ENCODE measurements at places on chromosomes 5 and 9.
A peak's percentile ranks its signal among the peaks of the same experiment; 100 is the strongest.

GRCh38 chr5:135062216-135063055, 28.4 kb upstream of the PITX1 start:
- no peak for DNase-seq

GRCh38 chr5:152534641-152535040, 129.6 kb upstream of the NMUR2 start:
- no peak for DNase-seq

DNA sequence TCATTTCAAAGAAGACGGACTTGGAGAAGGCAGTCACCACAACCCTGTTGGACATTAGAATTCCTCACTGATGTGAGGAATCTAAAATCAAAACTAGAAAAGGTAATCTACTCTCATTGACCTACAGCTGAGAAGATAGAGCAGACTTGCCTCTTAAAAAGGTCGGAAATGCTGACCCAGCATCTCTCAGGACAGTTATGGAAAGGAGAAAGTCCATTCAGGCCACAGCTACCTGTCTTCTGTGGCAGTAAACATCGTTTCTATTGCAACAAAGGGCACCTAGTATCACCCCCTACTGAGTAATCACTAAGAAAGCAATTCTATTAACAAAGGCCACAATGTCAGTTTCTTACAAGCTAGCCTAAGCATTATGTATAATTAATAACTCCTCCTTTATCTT, 601.7 kb downstream of the PRELID2 start:
- DNase-seq = no peak

- no peak for DNase-seq
These were observed 192.9 kb downstream of the RAB3C start for GRCh38 chr5:58775701-58776262.

GRCh38 chr5:15391704-15392397, 108.1 kb upstream of the FBXL7 start:
- DNase-seq = no peak

DNA sequence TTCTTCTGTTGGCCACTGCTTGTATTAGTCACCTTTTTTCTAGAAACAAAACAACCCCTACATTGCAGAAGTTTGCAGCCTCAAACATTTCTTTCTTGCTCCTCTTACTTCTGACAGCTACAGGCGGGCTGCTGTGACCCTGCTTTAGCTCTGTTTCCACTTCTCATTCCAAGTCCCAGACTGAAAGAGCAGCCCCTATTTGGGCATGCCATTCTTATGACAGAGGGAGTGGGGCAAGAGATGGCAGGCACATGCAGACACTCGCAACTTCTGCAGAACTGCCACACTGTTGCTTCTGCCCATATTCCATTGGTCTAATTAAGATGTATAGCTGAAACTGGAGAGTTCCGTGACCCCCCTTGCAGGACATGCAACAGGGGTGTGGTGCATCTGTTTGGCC, 19.6 kb upstream of the RPS23 start:
- DNase-seq = no peak

DNA sequence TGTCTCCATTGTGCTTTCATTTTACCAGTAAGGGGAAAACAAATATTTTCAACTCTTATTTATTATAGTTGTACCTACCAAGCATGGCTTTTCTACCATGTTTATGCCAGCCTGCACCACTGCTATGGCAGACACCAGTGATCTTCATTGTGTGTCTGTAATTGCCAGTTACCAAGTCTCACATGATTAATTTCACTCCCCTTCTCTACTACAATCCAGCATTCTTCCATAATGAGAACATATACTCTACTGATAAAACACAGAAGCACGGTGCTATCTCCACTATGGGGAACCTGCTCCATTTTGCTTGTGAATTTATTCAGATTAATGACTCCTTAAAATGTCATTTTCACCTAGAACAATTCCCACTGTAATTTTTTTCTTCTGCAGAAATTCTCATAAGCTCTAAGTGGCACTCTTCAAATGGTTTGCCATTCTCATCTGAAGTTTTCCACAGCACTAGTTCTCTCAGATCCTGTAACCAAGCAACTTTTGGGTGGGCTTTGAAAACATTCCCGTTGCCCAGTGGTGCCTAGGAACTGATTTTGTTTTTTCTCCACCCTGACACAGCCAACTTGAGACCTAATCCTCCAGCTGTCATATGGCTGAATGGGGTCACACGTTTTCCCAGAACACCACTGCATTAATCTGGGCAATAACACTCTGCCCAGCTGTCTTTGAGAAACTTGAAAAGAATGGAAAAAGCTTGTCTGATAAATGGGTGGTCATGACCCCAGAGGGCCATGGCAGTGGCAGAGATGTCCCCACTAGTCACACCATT, 222.7 kb upstream of the RASEF start:
- DNase-seq = no peak

DNA sequence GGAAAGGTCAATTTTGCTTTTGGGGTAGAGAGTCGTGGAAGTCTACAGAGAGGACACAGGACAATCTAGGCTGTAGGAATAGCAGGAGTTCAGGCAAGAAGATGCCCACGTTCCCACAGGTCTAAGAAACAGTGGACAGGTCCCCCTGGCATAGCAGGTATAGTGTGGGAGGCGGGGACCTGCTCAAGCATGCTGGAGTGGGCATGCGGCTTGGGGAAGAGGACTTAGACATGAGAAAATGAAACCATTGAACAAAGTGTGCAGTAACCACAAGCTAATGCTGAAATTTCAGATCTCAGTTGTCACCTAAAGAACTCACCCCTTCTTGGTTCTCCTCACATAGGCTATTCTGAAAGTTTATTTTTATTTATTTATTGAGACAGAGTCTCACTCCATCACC, 142.8 kb upstream of the EFNA5 start:
- no peak for DNase-seq

DNA sequence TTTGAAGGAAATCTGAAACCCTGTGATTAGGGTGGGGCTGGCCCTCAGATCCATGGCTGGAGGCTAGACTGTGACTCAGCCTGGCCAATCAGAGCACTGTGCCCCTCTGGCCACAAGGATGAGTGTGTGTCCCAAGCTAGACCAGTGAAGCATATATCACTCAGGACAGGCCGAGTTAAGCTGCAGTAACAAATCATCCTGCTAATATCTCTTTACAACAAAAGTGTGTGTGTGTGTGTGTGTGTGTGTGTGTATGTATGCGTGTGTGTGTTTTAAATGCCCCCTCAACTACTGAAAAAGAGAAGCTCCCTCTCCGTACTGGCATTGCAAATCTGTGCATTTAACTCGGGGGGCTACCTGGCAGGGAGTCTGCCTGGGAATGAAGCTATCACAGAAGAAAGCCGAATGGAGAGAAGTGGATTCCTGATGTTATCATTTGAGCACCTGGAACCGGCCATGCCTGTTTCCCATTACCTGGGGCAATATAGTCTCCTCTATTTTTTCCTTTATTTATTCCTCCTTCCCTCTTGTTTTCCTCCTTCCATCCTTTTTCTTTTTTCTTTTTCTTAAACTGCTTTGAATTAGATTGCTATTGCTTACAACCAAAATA, 25.6 kb downstream of the STC2 start:
- no peak for DNase-seq

DNA sequence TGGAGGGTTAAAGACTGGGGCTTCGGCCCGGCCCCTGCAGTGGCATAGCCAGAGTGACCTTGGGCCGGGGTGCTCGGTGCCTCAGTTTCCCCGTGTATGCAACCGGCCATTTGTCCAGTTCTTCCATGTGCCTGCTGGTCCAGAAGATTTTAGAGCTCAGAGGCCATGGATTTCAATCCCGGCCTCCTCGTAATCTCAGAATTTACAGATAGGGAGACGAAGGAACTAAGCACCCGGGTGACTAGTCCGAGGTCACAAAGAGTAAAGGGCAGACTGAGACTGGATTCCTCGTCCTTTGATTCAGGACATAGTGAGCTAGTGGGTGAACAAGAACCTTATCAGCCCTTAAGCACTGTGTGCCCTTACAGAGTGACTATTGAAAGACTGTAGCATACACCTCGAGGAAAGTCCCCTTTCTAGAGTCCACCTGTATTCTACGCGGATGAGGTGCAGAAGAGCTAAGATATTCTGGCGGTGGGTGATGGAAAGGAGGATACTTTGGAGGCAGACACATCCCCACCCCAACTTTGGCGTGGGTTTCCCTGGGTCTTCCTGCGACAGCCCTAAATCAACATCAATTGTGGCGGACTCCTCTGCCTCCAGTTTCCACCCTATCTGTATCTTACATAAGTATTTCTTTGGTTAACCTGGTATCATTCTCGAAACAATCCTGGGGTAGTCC, 597 bp downstream of the SLC31A1 start:
- DNase-seq = no peak

DNA sequence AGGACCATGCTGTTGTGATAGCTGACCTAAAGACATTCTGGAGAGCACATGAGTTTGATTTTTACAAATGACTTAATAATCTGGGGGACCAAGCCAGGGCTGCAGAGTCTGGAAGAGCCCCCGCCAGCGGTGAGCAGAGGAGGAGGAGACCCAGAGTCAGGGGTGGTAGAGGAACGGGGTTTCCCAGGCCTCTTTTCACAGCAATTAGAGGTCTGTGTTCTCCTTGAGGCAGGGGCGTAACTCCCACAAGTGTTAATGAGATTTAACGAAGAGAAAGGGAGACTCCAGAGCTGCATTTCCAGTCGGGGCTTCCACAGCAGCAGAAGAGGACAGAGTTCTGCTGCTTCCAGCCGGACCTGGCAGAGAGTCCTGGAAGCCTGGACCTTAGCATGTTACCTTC, 137.9 kb upstream of the SLC24A2 start:
- DNase-seq = no peak

DNA sequence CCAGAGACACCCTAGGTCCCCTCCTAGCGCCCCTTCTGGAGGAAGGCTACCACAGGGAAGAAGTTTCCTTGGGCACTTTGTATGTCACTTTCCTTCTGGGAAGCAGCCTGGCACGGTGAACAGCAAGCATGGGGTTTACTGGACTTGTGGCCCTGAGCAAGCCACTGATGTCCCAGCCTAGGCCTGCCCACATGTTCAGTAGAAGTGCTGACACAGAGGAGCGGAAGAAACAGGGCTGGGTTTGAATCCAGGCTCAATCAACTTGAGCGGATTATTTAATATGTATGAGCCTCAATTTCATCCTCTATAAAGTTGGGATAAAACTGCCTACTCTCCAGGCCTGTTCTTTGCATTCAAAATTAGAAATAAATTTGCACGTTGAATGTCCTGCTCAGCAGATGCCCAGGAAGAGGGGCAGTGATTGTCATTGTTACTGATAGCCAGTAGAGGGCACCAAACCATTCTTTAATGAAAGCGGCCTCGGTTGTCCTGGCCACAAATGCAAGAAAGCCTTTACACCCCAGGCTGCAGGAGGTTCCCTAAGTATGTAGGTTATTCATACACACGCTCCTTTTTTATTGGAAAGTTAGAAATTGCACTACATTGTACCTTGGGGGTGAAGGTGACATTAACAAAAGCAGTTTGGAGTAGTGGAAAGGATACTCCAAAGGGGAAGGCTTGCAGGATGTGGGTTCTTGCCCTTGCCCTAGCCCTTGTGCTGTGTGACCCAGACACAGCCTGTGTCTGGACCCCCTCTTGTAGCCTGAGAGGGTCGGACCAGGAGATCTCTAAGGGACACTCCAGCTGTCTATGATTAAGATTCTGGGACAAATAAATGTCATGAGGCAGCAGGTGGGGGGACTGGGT, 13.4 kb upstream of the XPA start:
- DNase-seq = peak; percentile 16

GRCh38 chr5:174306345-174307030, 261.0 kb downstream of the NSG2 start:
- no peak for DNase-seq

DNA sequence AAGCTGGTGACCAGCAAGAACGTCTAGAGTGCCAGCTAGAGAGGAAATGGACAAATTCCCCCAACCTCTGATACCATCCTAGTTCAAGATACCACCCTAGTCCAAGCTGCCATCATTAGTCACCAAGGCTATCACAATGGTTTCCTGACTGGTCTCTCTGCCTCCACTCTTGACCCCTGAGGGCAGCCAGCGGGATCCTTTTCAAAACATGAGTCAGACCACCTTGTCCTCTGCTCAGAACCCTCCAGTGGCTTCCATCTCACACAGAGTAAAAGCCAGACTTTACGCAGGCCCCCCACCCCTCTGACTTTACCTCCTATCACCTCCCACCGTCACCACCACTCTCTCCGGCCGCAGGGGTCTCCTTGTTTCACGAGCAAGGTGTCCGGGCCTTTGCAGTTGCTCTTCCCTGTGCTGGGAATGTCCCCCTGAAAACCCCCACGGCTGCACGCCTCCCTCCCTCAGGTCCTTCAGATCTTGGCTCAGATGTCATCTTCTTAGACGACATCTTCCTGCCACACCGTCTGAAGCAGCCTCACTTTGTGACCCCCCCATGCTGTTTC, 42.2 kb upstream of the FBXW11 start:
- DNase-seq = no peak

DNA sequence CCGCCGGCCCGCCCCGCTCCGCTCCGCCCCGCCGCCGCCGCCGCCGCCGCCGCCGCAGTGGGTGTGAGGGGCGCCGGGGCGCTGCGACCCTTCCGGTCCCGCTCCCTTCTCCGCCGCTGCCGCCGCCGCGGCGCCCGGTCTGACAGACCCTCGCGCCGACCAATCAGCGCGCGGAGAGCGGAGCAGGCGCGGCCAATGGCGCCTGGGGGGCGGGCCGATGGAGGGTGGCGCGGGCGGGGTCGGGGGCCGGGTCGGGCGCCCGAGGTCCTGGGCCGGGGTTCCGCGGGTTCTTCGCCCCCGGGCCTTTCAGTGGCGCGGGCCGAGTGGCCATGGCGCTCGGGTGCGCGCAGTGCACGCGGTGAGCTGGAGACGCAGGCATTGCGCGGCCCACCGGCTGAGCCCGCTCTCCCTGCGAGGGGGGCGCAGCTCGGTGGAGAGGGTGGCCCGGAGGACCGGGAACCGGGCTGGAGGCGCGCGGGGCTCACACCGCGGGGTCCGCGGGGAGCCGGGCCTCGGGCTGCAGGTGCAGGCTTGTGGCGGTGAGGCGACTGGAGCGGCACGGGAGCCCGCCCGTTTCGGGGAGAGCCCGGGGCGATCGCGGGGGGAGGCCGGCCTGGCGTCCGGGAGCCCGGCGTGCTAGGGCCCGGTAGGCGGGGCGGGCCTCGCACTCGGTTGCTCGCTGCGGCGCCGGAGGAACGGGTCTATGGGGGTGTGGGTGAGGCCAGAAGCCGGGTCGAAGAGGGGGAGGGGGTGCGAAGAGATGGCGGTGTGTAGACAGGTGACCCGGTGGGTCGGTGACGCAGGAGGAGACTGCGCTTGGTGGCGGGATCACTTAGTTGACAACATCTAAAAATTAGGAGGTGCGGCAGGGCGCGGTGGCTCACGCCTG, at the start of gene MAPK9:
Gene MAPK9, minus strand, starts transcription at position 141 of the 889 bp plus-strand sequence. CDS start 11,522 bp downstream, outside the sequence.
- DNase-seq = peak; percentile 73

DNA sequence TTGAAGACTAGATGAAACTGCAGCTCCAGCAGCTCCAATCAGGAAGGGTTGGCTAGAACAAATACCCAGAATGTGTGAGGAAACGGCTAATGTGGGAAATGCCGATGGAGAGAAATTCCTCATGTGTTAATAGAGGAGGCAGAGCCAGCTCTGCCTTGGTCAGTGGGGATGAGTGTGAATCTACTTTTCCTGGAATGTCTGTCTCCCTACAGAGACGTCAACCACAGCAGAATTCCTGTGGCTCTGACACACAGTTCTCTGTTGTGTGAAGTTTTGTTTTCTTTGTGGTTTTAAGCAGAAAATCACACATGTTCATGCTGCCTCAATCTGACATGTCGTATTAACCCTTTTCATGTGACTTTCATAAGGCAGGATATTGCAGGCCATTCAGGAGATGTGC, 476.6 kb upstream of the WWC1 start:
- DNase-seq = no peak

Data from stimulated activated CD8-positive, alpha-beta memory T cell treated with anti-CD3 and anti-CD28 coated beads, Interleukin-2, amount 100 ng/mL, for 1 hour (primary cell).